ENCODE measurements at places on chromosomes 5 and 9. TPM values are rescaled to one million over a fixed set of nuclear protein-coding genes. Genes with fewer than 3 reads are reported as not detected.

The CDC37L1 gene
- 16.0 TPM for total RNA-seq

The HTR1A gene
- not detected for total RNA-seq

The GHR gene
- total RNA-seq, result 0.57 TPM

The CMBL gene
- total RNA-seq, result 11.4 TPM

The NIPSNAP3A gene
- 85.4 TPM for total RNA-seq

The NKD2 gene
- 0.17 TPM for total RNA-seq

The IL3 gene
- total RNA-seq, result not detected

The SLC36A2 gene
- total RNA-seq, result not detected

The GOLGA1 gene
- 15.6 TPM for total RNA-seq

The VCAN gene
- 42.5 TPM for total RNA-seq

The GMCL2 gene
- total RNA-seq, result not detected

The ARSI gene
- 32.7 TPM for total RNA-seq

The PCDH12 gene
- total RNA-seq, result not detected

The ZNF367 gene
- 18.5 TPM for total RNA-seq

DNA sequence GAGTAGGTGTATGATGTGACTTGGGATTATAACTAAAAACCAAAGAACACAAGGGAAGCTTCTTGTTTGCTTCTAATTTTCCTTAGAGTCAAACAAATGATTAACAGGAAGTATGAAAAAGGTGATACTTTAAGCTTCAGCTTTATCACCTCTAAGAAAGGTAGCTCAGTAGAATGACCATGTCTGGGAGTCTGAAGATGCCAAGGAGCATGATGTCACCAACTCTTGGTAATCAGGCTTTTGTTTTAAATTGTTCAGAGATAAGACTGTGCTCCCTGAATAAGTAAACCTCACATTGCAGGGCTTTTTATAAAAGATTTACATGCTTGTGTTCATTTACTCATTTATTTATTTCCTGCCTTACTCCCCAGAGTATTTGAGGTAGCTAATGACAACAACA, 169.9 kb downstream of the FER start:
- DNase-seq, result peak; percentile 15

DNA sequence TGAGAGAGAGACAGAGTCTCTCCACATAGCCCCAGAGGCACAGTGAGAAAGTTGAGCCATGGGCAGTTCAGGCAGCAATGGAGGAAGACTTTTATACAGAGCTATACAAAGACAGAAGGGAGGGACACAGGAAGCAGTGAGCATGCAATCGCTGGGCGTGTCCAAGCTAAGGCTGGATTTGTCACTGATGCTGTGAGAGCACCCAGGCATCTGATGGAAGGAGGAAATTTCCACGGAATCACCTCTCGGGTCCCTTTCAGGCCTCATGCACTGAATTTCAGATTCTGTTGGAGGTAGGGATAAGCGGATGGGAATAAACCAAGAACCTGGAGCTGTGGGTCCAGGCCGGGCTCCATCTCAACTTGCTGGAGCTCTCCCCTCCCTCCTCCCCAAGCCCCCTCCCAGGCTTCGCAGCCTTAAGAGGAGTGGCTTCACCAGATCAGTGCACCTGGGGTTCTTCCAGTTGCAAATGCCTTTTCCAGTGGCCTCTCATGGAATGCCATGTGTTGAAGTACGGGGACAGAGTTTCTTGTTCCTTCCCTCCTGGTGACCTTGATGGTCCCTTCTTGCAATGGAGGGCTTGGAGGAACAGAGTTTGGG, 114.8 kb upstream of the ALDH1B1 start:
- peak; percentile 32 for DNase-seq

DNA sequence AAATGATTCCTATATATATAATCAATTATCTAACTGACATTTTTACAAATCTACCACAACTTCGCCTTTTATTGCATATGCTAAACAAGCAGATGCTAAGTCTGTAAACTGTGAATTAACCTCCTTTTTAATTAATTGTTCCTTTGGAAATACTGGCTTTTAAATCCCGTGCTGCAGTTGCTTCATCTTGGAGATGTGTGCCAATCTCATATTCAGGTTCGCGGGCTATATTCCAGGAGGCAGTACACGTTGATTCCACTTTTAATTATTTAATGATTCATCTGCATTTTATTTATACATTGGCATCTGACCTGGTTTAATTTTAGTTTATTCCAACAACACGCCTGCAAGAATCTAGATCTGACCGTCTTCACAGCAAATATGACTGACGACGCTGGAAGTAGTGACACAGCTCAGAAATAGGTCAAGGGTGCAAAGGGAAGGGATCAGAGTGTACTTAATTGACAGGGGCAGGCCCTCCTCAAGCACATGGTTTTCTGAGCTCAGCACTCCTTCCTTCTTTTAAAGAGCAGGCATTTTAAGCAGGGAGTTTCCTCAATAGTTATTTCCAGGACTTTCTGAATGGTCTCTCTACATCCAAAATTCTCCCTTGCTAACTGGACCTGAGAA, 125.2 kb downstream of the GLIS3 start:
- DNase-seq, result no peak

DNA sequence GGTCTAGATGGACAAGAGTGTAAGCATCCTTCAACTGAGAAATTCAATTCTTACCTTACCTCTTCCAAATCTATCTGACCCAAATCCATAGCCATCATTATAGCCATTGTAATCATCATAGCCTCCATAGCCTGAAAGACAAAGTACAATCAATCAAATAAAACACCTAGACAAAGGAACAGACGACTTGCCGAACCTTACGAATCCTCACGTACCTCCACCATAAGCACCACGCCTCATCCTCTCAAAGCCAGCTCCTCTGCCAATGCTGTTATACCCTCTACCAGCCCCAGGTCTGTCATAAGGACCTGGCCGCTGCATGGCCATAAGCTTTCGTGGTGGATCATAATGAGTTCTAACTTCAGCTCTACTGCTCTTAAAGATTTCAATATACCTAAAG, 5.5 kb downstream of the HNRNPH1 start:
- no peak for DNase-seq

- no peak for DNase-seq
These were observed 31.5 kb downstream of the MLANA start for GRCh38 chr9:5922192-5922591.

- DNase-seq, result no peak
These were observed 125.5 kb downstream of the DIRAS2 start for GRCh38 chr9:90517103-90517502.

GRCh38 chr5:33827885-33828284, 63.9 kb downstream of the ADAMTS12 start:
- DNase-seq, result peak; percentile 93

GRCh38 chr5:79936646-79937216, 54.3 kb downstream of the MTX3 start:
- no peak for DNase-seq

GRCh38 chr9:4297786-4298254, 2.0 kb downstream of the GLIS3 start:
- peak; percentile 79 for DNase-seq

- DNase-seq, result no peak
These were observed 515.7 kb upstream of the RORB start for GRCh38 chr9:73981405-73981804.

DNA sequence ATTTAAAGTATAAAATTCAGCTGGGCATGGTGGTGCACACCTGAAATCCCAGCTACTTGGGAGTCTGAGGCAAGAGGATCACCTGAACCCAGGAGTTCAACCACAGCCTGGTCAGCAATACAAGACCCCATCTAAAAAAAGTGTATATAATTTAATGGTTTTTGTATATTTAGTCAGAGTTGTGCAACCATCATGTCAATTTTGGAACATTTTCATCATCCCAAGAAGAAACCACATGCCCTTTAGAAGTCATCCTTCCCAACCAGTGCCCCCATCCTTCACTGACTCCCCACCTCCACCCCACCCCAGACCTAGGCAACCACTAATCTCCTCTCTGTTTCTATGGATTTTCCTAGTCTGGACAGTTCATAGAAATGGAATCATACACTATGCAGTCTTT, 18.8 kb upstream of the TEK start:
- no peak for DNase-seq

GRCh38 chr5:122639864-122640263, 135.0 kb upstream of the SNX2 start:
- no peak for DNase-seq

- DNase-seq, result no peak
These were observed 69.0 kb downstream of the SCAMP1 start for GRCh38 chr5:78429332-78429980.

DNA sequence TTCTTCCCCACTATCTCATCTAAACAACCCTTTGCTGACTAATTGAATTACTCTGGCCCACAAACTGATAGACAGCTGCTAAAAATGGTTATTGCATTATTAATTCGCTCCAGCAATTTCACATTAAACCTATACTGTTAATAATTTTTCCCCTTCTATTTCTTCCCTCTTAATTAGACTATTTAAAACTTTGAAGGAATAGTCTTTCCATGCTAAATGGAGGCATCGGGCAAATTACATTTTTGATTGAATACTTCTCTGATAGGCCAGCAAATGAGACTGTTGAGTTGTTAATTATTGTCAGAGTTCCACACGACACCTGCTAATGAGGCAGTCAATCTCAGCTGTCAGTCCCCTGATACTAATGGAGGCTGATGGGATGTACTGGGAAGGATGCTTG, 242.5 kb downstream of the TRIM32 start:
- DNase-seq, result no peak

DNA sequence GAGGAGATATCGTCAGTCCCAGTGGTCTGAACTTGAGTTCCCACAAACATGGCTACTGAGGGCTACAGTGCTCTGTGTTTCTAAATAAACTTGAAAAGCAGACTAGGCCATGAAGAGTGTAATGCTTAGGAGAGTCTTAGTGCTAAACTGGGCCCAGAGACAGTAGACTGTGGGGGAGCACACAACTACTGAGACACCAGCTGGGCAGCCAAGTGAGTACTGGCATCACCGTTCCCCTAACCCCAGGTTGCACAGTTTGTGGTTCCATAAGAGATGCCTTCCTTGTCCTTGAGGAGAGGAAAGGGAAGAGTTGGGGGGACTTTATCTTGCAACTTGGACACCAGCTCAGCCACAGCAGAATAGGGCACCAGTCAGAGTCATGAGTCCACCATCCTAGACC, 172.1 kb upstream of the DMRTA1 start:
- DNase-seq, result no peak

DNA sequence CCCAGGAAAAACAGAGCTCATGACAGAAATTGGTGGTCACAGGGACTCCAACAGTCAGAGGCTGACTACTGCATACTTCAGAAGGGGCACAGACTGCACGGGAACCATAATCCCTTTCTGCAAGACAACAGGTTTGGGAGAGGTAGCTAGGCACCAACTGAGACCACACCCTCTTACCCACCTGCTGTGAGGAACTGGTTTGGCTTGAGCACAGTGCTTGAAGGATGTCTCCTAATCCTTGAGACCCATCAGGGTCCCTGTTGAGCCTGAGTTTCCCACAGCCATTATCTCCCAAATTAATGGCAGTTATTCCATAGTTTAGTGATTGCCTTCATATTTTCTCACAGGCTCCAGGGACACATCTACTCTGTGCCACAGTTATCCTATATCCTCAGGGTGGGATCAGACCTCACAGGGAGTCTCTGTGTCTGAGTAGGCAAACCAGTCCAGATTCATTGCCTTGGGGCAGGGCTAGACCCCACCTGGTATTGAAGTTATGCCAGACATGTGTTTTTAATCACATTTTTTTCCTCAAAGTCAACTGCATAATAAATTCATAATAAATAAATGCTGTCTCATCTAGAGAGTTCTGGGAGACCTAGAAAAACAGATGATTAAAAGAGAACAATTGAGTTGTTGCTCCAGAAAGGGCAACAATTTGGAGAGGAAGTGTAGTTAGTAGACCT, 9.3 kb upstream of the CAST start:
- DNase-seq, result peak; percentile 87

Data from M059J (cell line).